Activated naive CD4-positive, alpha-beta T cell treated with Interleukin-2 at 50 U/mL for 16 hours (primary cell): ENCODE measurements at places on chromosomes 6 and 20.

DNA sequence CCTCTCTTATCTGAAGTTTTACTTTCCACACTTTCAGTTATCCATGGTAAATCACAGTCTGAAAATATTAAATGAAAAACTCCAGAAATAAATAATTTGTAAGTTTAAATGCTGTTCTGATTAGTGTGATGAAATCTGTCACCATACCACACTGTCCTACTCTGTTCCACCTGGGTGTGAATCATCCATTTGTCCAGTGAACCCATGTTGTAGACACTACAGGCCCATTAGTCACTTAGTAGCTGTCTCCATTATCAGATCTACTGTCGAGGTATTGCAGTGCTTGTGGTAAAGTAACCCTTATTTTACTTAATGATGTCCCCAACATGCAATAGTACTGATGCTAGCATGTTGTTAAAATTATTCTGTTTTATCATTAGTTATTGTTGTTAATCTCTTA, 29.2 kb upstream of the MMS22L start:
- DNase-seq: no peak

DNA sequence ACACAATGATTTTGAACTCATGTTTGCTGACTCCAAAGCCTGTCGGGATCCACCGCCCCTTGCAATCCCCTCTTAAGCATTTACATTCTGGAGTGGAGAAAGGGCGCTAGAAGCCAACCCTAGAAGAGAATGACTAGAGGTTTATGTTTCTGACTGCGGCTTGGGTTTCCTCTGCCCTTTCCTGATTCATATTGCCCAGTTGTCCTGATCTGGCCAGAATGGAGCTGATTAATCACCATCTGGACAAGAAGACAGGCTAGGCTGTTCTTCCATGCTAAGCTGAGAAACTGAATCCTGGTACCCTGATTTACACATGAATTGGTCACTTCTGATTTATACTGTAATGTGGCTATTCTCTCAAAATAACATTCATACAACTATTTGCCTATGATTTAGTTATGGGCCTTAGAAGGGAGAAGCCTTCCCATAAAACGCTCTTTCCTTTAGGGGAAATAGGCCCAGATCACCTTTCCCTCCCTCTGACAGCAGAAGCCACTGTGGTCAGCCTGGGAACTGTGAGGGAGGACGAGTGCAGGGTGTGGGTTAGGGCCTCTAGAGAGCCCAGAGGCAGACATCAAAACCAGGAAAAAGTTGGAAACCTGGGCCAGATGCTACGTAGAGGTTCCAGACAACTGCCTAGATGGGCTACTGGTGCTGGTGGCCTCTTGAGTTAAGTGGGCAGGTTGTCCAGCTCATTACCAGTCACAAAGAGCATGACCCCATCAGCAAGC, 199.2 kb upstream of the PRDM1 start:
- no peak for DNase-seq

DNA sequence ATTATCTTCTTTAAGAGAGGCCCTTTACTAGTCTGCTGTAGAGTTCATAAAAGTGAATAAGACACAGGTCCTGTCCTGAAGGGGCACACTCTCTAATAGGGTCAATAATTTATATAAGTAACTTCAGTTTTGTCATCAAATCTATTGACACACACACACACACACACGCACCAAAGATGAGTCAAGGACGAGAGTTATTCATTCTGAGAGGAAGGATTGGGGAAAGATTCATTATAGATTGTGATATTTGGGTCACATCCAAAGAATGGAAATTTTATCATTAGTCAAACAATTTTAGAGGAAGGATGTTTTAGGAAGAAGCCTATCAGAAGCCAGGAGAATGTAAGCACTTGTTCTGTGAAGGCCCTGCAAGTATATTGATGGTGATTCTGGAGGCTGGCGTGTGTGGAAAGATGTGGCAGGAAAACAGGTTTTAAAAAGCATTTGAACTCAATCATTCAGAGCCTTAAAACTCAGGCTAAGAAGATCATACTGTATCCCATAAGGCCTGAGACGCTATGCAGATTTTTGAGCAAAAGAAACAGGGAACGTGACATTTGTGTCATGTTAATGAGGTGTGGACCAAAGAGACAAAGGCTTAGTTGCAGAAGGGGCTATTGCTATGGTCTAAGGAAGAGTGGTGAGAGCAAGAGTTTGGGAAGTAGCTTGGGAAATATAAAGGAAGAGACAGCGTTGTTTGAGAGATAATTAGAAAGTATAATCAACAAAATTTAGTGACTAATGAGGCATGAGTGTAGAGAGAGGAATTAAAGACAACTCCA, 161.4 kb upstream of the PREP start:
- DNase-seq: no peak

DNA sequence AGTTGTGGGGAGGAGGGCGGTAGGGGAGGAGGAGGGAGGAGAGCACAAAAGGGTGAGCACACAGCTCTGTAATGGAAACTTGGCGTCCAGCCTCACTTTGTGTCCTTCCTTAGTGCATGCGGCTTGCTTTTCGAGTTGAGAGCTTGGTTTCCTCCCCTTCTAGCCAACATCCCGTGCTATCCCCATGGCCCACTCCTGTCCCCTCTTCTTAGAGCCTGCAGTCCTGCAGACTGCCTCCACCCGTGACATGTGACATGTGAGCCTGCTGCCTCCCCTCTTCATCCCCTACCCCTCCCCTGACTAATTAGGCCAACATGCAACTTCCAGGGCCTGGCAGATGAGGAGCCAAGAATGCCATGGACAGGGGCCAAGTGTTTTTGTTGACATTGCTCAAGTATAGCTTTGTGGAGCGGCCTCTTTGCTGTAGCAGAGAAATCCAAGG, 63.2 kb downstream of the SLC24A3 start:
- no peak for DNase-seq

GRCh38 chr6:10098756-10099528, 315.9 kb downstream of the TFAP2A start:
- DNase-seq: no peak

DNA sequence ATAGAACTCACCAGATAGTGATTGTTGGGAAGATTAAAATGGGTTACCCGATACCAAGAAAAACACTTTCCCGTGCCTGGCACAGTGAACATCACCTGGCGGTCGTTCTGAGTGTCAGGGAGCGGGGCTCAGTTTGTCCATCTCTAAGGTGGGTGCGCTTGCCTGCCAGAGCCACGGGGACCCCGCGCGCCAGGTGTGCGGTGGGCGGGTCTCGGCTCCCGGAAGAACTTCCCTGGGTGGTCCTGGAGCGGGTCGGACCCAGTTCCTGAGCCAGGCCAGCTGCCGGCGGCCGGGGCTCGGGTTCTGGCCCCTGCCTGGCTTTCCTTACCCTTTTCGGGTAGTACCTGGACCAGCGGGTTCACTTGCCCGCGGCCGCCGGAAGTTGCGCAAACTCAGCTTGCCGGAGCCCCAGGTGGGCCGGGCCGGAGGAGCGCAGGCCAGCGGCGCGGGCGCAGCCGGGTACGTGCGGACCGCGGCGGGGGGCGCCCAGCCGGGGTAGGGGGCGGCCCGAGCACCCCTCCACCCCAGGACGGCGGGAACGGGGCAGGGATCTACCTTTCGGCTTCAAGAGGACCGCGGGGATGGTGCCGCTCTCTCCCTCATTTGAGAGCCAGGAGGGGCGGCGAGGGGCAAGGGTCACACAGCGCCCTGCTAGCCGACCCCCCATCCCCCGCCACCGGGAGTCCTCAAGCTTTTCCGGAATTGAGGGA, 7.5 kb downstream of the FAM110A start:
- no peak for DNase-seq

- no peak for DNase-seq
These were observed 23.6 kb downstream of the BNIP5 start for GRCh38 chr6:36312854-36313648.

DNA sequence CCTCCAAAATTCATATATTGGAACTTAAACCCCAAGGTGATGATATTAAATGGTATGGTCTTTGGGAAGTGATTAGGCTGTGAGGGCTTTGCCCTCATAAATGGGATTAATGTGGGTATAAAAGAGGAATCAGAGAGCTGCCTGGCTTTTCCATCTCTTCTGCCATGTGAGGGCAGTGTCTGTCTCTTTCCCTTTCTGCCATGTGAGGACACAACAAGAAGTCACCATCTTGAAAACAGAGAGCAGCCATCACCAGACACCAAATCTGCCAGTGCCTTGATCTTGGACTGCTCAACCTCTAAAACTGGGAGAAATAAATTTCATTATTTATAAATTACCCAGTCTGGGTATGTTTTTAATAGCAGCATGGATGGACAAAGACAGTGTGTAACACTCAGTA, 263.0 kb downstream of the PAX1 start:
- DNase-seq: no peak

DNA sequence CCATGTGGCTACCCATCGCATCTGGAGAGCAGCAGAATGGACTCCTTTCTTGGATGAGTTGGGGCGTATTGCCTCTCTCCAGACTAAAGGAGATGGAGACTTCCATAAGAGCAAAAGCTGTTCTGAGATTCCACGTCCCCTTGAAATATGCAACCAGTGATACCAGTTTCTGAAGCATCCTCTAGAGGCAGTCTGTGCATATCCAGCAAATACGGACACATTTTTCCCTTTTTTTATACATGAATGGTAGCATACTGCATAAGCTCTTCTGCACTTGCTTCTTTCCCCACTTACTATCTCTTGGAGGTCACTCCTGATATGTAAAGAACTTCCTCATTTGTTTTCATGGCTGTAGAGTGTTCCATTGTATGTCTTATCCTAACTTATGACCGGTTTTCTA, 34.6 kb downstream of the TAF8 start:
- DNase-seq: no peak

GRCh38 chr6:44576132-44576631, 188.7 kb downstream of the CDC5L start:
- DNase-seq: no peak

DNA sequence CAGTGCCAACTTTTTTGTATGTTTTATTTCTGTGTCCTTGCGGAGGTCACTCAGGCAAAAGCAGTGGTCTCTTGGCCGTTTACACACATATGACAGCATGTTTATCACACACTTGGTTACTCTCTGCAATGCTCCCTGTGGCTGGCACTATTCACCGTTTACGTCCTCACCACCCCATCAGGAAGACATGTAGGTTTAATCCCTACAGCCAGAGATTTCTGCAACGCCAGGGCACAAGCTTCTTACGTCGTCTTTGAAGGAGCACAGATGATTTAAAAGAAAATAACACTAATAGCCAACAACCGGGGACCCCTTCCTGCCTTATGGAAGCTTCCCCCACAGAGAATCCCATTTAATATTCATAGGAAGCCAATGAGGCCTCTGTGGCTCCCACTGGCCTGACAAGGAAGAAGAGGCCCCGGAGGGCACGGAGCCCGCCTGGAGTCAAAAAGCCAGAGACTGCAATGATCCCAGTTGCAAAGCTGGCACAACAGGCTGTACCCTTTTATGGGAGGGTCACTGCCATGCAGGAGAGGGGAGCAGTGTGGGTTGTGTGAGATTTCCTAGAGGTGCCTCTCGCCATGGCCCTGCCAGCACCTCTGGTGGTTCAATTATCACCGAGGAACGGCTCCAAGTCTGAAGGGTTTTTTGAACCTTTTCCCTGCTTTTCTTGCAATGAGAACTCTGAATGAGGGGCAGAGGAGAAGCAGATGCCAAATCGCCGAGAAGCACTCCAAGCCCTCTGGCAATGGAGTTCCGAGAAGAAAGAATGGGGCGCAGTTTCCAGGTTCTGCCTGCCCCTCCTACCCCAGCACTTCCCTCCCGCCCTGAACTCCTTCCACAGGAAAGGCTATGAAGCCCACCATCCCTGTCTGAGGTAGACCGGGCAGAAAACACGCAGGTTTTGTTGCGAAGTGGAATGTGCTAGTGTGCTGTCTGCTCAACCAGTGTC, 96.2 kb downstream of the THBS2 start:
- DNase-seq: no peak

DNA sequence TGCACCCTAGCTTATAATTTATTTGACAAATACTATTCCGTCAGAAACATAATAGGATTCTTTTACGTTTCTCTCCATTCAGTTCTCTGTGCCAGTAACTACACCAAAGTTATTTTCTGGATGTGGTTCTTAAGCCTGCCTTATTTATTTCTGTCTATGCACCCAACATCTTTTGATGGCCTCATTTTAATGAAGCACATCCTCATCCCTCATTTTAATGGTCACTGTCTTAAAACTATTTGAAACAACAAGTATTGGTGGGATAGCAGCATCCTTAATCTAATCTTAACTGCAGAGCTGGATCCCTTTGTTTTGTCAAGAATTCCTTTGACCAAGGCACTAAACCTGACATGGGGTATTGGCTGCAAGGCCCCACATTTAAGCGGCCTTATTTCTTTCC, 11.0 kb downstream of the FAM135A start:
- DNase-seq: no peak

DNA sequence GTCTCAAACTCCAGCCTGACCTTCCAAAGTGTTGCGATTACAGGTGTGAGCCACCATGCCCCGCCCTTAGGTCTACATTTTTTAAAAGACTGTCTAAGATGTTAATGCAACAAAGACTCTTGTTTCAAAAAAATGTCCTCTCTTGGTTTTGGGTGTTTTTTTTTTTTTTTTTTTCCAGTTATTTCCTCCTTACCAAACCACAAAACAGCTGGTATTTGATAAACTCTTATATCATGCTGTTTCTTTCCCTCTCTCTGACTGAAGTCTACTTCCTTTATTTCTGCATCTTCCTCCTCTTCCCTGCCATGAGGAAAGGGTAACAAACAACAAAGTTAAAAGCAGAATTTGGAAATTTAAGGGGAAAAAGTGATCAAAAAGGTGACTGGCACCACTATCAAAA, 21.2 kb downstream of the STK38 start:
- DNase-seq: no peak

DNA sequence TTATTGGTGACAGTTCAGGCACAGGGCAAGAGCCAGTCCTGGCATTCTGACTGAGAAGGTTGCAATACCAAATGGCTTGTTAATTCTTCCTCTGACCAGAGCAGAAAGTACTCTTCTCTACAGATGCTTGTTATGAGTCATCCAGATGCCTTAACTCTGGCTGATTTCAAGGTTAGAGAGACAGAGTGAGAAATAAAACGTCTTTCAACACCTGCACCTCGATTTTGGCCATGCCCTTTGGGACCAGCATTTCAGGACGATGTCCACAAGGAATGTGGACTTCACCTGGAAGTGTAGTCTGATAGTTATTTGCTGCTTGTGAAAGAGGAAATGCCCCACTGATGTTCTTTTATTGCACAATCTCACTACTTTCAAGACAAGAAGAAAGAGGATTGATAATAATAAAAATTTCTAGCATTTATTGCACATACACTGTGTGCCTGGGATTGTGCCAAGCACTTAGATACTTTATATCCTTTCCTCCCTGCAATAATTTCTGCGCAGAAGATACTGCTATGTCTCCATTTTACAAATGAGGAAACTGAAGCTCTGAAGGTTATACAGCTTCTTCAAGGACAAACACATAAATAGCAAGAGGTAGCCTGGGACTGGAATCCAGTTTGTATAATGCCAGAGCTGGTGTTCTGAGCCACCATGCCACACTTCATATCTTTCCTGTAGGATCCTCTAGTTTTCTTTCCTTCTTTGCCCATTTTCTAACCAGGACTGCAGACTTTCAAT, 33.5 kb upstream of the MCM3 start:
- DNase-seq: no peak

DNA sequence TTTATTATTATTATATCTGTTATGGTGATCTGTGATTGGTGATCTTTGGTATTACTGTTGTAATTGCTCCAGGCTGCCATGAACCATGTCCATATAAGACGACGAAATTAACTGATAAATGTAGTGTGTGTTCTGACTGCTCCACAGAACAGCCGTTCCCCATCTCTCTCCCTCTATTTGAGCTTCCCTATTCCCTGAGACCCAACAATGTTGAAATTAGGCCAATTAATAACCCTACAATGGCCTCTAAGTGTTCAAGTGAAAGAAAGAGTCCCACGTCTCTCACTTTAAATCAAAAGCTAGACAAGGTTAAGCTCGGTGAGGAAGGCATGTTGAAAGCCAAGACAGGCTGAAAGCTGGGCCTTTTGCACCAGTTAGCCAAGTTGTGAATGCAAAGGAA, 51.6 kb downstream of the ZFP64 start:
- no peak for DNase-seq
